ENCODE measurements at places on chromosomes 7 and 10.
A peak's percentile ranks its signal among the peaks of the same experiment; 100 is the strongest.

GRCh38 chr7:135169141-135169963 lies 1.2 kb downstream of the CYREN start:
- DNase-seq: peak; percentile 6

DNA sequence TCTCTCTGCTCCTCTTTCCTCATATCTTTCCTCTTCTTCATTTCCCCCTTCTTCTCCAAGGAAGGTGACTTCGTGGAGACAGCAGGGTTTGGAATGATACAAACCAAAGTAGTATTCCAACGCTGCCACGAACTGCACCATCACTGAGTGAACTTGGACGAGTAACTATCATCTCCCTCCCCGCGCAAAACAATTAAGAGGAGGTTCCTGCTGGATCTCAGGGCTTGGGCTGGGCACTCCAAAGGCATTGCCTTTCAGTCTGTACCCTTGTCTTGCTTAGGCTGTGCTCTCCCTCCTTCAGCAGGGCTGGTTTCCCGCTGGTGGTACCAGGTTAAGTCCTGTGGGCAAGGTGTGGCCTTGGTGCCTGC lies 790 bp upstream of the PITX3 start:
- no peak for DNase-seq

DNA sequence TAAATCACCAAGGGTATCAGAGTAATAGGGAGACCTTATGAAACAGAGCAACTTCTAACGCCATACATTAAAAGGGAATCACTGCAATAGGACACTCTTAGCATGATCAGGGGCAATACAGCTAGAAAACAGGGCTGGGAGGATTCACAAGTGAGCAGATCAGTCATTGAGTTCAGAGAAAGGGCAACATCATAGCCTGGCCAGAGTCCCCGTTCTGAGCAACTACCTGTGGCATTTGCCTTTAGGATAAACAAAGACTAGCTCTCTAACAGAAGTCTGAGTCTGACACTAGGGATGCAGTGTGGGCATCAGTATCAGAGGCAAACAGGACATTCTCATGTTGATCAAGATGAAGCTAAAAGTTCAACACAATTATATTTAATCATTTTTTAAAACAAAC lies 297.9 kb downstream of the DGKB start:
- no peak for DNase-seq

GRCh38 chr7:101243646-101244374 lies 1.1 kb downstream of the FIS1 start:
- no peak for DNase-seq

DNA sequence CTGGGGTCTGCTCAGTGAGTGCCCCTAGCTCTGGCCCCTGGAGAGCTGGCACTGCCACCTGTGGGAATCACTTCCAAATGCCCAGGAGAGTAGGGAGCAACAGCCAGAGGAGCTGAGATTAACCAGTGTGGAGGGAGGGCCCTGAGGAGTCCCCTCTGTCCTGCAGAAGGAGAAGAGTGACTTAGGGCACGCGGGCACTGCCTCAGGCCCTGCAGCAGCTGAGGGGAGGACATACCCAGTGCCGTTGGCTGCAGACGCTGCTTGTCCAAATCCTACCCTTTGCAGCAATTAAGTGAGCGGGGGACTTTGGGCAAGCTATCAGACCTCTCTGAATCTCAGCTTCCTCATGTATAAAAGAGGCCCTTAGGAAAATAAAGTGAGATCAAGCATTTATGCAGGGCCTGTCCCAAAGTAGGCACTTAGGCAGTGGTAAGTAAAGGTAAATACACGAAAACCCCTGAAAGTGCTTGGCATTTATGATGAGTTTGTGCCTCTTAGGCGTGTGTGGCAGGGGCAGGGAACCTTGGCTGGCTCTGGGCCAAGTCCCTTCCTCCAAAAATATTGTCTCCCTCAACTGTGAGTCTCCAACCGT lies 16.9 kb downstream of the PRF1 start:
- no peak for DNase-seq

DNA sequence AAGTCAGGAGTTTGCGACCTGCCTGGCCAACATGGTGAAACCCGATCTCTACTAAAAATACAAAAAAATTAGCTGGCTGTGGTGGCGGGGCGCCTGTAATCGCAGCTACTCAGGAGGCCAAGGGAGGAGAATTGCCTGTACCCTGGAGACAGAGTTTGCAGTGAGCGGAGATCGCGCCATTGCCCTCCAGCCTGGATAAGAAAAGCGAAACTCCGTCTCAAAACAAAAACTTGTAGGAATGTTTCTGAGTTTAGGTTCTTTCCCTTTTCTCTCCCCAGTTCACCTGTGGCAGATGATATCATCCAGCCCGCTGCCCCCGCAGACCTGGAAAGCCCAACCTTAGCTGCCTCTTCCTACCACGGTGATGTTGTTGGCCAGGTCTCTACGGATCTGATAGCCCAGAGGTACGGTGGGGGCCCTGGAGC lies 138.8 kb upstream of the BTBD16 start:
- DNase-seq: no peak

DNA sequence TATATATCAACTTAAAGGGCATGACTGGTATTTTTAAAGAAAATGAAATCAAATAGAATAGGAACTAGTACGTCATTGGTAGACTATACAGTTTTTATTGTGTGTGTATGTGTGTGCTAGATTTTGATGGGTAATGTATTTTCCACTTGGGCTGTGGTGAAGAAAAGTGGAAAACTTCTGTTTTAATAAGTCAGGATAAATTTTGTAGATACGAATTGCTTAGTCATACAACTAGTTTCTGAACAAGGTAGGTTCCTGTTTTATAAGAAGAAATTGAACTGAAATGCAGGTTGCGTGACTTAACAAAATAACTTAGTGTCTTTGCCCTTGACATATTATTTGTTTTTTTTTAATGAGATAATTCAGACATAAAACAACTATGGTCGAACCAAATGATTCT lies 24.3 kb downstream of the UBN2 start:
- no peak for DNase-seq

All from neuronal stem cell (in vitro differentiated cells).